AG20443 (cell line): ENCODE measurements at places on chromosomes 12 and 14.

GRCh38 chr12:102479099-102479885 lies 1.1 kb downstream of the IGF1 start:
- no peak for DNase-seq

- DNase-seq, result no peak
Measured at GRCh38 chr14:100059438-100059781, 5.8 kb upstream of the EVL start.

DNA sequence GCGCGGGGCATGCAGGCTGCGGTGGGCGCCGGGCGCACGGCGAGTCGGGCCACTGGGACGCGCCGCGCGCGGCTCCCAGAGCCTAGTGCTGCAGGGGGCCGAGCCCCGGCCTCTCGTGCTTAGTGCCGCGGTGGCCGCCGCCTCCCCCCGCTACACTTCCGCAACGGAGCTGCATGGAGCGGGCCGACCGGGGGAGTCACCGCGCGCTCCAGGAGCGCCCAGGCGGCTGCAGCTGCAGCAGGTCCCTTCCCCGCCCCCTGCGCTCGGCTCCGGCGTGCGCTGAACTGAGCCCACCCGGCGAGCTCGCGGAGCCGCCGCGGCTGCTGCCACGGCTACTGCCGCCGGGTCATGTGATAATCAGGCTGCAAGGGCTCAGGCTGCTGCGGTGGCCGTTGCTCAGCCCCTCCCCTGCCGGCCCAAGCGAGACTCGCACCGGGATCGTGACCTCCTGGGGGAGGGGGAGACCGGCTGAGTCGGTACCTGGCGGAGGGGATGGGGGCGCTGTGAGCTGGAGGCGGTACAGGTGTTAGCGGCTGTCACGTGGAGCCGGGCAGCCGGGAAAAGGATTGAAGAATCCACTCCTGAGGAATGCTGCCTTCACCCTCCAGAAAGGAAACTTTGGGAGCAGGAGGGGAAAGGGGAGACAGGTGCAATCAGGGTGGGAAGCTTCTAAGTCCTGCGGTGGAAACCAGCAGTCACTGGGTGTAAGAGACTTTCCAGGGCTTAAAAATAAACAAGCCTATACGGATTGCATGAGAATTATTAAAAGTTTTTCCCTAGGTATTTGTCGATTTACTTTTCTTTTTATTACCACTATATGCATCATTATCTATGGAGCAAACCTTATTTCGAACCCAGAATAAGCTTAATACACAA lies at the start of gene PPM1H:
PPM1H (minus strand) TSS at position 352 of the 876 bp plus-strand sequence. CDS start 414 bp downstream, outside the sequence.
- peak; percentile 82 for DNase-seq

GRCh38 chr12:52916216-52916615 lies 11.3 kb upstream of the KRT8 start:
- no peak for DNase-seq

- no peak for DNase-seq
Measured at GRCh38 chr12:109568486-109568885, 4.8 kb downstream of the MMAB start.

- no peak for DNase-seq
Measured at GRCh38 chr12:66755727-66756395, 77.0 kb upstream of the GRIP1 start.

DNA sequence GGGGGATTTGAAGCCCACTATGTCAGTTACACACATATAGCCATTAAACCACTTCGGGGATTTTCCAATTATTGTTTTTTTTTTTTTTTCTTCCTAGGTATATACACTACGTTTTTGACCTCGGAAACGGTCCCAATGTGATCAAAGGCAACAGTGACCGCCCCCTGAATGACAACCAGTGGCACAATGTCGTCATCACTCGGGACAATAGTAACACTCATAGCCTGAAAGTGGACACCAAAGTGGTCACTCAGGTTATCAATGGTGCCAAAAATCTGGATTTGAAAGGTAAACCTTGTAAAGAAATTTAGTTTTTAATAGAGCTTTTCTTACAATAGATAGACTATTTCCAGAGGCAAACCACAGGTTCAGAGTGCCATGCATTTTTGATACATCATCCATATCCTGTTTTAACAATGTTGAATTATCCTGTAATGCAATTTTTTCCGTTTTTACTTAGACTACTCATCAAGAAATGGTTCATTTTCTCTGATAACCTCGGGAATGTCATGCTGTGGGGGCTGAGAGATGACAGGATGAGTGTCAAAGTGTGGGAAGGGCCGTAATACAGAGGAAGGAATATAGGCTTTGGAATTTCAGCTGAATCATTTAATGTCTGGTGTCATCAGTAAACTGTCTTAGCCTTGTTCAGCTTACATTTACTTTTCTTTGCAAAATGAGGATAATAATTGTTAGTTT lies 797.1 kb downstream of the NRXN3 start:
- DNase-seq, result peak; percentile 20

DNA sequence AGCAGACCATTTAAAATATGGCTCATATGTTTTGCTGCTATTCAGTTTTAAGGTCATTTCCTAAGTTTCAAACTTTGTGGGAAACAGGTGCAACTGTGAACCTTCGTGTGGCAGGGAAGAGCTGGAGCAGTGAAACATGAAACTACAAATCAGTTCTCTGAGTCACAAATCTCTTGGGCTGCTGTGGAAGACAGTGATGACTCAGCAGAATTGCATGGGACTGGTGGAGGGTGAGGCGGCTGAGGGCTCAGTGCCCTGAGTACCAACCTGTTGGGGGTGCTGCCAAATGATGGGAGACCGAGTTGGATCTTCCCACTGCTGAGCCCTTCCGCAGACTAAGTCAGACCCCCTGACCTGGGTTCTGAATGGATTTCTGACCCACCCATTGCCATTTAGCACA lies 8.4 kb upstream of the CALM1 start:
- DNase-seq, result peak; percentile 50

DNA sequence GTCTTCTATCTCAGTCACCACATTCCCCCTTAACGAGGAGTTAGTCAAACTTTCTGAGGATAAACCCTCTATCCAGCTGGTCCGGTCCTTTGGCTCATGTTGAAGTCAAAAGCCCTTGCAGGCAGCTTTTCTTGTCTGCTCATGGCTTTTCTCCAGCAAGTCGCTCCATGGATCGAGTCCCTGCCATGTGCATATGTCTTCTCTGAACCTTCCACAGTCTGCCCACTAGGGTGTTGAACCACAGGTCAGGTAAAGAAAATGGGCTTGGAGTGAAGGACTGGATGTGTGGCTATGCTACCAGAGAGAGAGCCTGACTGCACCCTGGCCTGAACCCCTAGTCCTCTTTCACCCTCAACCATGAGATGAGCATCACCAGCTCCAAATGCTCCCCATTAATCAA lies 22.8 kb downstream of the C14orf132 start:
- DNase-seq, result no peak

DNA sequence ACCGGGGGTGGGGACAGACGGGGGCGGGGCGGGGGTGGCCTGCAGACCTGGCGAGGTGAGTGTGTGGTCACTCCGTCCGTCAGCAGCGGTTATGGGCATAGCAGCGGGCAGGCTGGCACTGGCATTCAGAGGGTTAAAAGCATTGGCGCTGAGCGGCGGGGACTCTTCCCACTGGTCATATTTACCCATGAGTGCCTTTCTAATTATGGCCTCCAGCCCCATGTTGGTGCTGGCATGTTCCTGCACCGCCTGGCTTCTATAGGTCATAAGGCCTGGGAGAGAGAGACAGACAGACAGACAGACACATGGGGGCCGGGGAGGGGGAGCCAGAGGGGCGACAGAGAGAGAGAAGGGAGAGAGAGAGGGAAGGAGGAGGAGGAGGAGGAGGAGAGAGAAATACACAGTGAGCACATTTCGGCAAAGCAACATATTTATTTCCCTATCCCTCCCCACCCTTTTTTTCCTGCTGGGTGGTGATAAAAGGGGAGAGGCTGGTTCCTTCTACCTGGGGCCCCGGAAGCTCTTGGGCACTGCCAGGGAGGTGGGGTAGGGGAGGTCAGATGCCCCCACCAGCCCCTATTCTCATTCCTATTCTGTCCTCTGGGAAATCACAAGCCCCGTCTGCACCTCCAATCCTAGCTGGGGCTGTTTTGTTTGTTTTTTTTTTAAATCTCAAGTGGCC lies 32.6 kb downstream of the RFLNA start:
- DNase-seq, result no peak

DNA sequence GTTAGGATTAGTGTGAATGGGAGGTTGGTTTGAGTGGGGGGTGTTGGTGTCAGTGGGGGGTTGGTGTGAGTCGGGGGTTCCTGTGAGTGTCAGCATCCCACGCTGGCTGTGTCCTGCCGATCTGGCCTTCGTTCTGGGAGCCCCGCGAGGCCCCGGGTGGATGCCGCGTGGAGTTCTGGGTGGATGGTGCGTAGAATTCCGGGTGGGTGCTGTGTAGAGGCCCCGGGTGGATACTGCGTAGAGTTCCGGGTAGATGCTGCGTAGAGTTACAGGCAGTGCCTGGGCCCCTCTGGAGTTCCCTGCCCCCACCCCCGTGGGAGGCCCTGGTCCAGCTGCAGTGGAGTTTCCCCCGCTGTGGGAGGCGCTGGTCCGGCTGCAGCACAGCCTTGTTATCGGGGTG lies 8.7 kb downstream of the NOC4L start:
- no peak for DNase-seq

- no peak for DNase-seq
Measured at GRCh38 chr14:67371247-67372148, 11.4 kb downstream of the EIF2S1 start.

- no peak for DNase-seq
Measured at GRCh38 chr14:103402695-103403094, 17.5 kb downstream of the MARK3 start.

DNA sequence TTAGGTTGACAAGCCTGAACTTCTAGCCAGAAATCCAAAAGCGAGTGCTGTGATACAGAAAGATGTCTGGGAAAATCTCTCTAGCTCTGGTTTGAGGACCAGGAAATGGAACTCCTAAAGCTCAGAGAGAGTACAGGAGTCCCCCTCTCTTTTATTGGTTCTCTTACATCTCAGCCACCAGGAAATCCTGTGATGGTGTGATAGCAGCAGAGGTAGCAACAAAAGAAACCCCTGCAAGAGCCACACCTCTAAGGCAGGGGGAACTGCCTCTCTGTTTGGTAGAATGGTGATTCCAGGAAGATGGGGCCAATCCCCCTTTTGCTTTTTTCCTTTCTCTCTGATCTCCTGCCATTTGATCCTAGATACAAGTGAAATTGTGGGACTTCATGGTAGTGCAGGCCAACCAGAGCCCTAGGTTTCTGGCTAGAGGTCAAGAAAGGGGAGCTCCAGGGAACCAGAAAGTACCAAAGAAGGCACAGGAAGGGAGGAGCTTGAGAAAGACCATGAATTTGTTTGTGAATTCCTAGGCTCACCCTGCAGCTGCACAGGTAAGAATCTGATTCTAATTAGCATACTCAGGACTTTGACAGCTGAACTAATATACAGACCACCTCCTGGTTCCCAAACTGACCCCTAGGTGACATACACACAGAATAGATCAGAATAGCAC lies 88.5 kb downstream of the PAPLN start:
- DNase-seq, result no peak

DNA sequence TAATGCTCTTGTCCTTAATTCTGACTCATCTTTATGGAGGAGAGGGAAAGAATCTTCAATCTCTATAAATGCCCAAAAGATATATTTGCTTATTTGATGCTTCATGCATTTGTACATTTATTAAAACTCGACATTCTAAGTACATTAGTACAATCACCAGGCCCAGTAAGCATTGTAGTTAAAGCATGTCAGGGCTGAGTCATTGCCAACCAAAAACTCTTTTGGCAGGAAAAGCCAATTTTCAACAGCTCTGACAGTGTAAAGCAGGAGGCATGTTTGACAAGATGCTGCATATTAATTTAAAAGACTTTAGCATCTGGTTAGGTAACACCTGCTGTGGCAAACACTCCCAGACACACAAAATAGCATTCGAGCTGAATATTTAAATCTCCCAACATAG lies 290.9 kb downstream of the PPFIA2 start:
- peak; percentile 25 for DNase-seq

GRCh38 chr14:60553808-60554207 lies 44.9 kb downstream of the SIX6 start:
- no peak for DNase-seq

- DNase-seq, result peak; percentile 1
Measured at GRCh38 chr12:52517005-52517835, 3.0 kb downstream of the KRT5 start.

DNA sequence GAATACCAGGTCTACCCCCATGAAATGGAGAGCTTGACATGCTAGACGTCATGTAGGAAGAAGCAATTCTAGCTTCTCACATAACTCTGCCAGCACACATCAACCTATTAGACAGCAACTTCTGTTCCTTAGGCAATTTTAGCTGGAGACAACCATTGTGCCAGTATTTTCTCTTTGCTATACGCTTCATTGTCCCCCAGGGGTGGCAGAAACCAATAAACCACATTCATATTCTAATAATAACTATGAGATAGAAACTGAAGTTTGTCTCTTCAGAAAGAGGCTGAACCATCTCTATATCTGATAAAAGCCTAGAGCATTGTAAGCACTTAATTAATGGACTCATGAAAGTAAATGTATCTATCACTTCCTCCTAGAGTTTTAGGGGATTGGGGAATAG lies 278.6 kb downstream of the FOXG1 start:
- DNase-seq, result no peak
